GM12878 (cell line): ENCODE measurements at places on chromosomes 1 and 21. TPM values are rescaled to one million over a fixed set of nuclear protein-coding genes. Genes with fewer than 3 reads are reported as not detected.
A peak's percentile ranks its signal among the peaks of the same experiment; 100 is the strongest.

DNA sequence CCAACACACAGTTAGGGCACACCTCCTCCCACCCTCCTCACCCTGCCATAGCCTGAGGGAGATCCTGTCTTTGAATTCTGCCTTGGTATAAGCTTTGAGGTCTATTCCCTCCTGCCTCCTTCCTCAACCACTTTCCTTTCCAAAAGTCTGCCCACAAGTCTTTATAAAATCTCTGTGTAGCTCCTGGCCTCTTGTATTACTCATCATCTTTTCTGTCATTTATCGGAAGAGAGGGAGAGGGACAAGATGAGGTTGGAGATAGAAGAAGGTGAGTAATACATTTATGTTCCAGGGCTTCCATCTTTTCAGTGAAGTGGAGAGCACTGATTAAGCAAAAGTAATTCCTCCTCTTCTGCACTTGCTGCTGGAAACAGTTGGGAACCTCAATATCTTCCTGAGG, 30.5 kb upstream of the EFCAB14 start:
- no peaks in the 10 kb centered on the region; the same call in 1 of the 2 replicates for H3K27me3 ChIP-seq
- no peaks in the 10 kb centered on the region for H3K4me1 ChIP-seq
- H3K36me3 ChIP-seq: no peaks in the 10 kb centered on the region
- no peak for DNase-seq
- no peak overlapping the region for H3K4me3 ChIP-seq
- H3K27ac ChIP-seq: no peak overlapping the region

DNA sequence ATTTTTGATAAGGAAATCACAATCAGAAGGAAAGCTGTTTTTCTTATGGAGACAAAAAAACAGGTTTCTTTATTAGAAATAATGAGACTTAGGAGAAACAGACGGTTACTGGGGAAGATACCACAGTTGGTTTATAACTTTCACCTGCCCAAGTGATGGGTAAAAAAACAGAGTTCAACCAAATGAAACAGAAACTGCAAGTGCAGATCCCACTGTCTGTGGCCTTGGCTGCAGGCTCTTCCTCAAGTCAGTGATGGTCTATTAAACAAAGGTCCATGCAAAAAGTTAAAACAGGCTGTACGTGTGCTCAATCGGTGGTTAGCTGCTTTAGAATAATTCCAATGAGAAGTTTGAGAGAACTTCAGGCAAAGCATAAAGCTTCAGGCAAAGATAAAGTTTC, 112.1 kb upstream of the NEGR1 start:
- no peaks in the 10 kb centered on the region for H3K4me1 ChIP-seq
- H3K27me3 ChIP-seq: no peaks in the 10 kb centered on the region
- H3K36me3 ChIP-seq: no peaks in the 10 kb centered on the region
- H3K27ac ChIP-seq: no peak overlapping the region

Gene USP16
- total RNA-seq: 34.5 and 37.9 TPM in 2 replicates

- H3K27me3 ChIP-seq: no peaks in the 10 kb centered on the region
- DNase-seq: no peak
- H3K27ac ChIP-seq: peak overlapping the region; percentile 94
- peaks cover 9% of the 10 kb centered on the region; the same call in 1 of the 2 replicates for H3K4me1 ChIP-seq
These were observed 511 bp downstream of the DNTTIP2 start for GRCh38 chr1:93878501-93878888.

Gene NTMT2
- not detected in 2 replicates for total RNA-seq

DNA sequence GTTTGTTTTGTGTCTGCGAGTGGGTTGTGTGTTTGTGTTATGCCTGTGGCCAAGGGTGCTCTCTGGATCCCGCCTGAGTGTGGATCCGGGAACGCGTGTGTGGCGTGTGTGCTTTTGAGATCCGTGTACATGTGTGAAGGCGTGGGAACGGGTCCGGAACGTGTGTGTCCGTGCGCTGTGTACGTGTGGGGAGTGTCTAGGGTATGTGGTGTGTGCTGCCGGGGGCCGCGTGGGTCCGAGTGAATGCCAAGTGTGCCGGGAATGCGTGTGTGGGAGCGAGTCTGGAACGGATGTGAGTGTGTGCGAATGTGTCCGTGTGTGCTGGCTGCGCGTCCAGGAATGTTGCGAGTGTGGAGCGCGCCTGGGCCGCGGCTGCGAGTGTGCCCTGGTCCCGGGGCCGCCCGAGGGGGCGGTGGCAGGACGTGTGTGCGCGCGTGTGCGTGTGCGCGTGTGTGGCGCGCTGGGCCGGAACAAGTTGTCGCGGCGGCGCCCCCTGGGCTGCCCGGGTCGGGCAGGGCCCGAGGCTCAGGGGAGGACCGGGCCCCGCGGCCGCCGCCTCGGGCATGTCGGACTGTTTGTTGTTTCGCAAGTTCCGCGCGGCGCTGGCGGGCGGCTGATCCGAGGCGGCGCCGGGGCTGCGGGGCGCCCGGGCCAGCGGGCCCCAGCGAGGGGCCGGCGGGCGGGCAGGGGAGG, 953 bp downstream of the PTPRU start:
- H3K27me3 ChIP-seq: peaks cover 21% of the 10 kb centered on the region
- no peak for DNase-seq
- no peaks in the 10 kb centered on the region for H3K36me3 ChIP-seq
- peaks cover 8% of the 10 kb centered on the region for H3K4me1 ChIP-seq

DNA sequence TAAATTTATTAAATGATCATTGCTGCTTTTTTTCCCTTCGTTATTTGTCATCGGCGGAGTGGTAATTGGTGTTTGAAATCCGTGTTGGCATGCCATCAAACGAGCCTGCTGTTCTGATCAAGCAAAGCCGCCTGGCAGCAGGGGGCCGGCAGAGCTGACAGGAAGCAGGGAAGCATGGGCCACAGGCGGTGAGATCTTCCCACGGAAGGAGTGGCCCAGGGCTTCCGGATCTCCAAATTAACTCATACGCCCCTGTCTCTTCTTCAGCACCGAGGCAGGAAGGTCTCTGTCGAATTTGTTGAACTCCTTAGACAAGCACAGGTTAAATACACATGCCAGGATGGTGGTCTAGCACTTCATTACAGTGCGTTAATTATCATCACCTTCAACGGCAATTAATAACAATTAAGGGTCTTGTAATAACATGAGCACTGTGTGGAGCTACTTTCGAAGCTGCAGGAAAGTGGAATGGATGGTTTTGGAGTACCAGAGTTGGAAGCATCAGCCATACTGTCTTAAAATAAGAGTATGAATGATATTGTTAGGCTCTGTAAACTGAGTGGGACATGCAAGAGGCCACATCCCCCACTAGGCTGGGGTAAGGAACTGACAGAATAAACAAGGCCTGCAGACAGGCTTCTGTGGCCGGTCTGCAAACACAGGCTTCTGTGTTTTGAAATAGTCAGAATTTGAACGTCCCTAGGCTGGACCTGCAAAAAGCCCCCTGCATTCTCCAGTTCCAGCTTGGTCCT, 199.4 kb upstream of the DAB1 start:
- no peaks in the 10 kb centered on the region for H3K4me1 ChIP-seq
- no peak overlapping the region for H3K4me3 ChIP-seq
- H3K27me3 ChIP-seq: no peaks in the 10 kb centered on the region
- no peaks in the 10 kb centered on the region for H3K36me3 ChIP-seq

Gene MSH4
- 0.08 and 0.15 TPM in 2 replicates for total RNA-seq

DNA sequence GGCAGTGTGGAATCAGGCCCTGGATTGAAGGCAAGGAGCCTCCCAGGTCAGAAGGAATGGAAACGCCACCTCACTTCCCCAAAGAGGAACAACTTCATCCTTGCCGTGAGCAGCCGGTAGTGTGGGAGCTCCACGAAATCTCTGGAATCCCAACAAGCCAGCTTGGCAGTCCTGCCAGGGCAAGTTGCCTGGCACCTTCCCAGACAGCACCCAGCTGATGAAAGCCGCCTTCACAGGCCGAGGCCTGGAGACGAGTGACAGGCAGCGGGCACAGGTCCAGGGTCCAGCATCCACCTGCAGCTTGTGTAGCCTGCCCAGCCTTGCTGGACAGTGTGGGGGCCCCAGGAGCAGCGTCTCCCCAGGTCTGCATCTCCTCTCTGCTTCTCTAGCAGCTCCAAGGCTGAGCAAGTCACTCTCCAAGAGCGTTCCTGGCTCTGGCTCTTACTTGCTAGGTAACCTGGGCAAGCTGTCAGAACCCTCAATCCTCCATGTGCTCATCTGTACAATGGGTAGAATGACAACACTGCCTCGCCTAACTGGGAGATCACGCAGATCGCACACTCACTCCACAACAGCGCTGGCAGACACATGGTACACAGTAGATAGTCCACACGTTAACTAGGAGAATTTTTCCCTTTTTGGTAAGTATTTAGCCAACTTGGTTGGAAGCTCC, 43.0 kb downstream of the ACOT7 start:
- H3K27me3 ChIP-seq: no peaks in the 10 kb centered on the region
- H3K36me3 ChIP-seq: peaks cover 5% of the 10 kb centered on the region; the same call in 1 of the 2 replicates
- no peak overlapping the region for H3K4me3 ChIP-seq
- no peak for DNase-seq

GRCh38 chr1:12424087-12424529, 193.9 kb downstream of the DHRS3 start:
- no peak overlapping the region for H3K27ac ChIP-seq
- H3K27me3 ChIP-seq: no peaks in the 10 kb centered on the region
- no peaks in the 10 kb centered on the region for H3K36me3 ChIP-seq
- H3K4me3 ChIP-seq: no peak overlapping the region

DNA sequence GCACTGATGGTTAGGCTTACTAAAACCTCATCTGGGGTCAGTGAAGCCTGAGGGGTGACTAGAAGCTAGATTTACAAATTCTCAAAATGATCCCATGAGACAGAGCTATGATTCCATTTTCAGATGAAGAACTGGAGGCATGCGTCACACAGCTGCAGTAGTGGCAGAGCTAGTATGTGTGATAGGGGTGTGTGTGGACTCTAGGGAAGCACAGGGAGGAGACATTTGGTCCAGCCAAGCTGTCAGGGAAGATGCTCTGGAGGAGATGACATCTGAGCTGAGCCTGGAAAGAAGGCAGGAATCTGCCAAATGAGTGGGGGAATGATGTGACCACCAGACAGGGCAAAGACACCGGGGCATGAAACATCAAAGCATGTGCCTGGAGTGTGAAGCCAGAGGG, 12.0 kb upstream of the KCND3 start:
- DNase-seq: no peak
- H3K36me3 ChIP-seq: no peaks in the 10 kb centered on the region
- no peak overlapping the region for H3K27ac ChIP-seq
- no peaks in the 10 kb centered on the region; the same call in 1 of the 2 replicates for H3K27me3 ChIP-seq
- H3K4me1 ChIP-seq: no peaks in the 10 kb centered on the region

Gene LRRC39
- total RNA-seq: 0.13 and 0.23 TPM in 2 replicates

GRCh38 chr1:197738927-197739326, 36.4 kb downstream of the DENND1B start:
- H3K4me3 ChIP-seq: no peak overlapping the region
- DNase-seq: no peak
- H3K4me1 ChIP-seq: no peaks in the 10 kb centered on the region
- no peak overlapping the region for H3K27ac ChIP-seq

Gene CLCA2
- not detected in 2 replicates for total RNA-seq

DNA sequence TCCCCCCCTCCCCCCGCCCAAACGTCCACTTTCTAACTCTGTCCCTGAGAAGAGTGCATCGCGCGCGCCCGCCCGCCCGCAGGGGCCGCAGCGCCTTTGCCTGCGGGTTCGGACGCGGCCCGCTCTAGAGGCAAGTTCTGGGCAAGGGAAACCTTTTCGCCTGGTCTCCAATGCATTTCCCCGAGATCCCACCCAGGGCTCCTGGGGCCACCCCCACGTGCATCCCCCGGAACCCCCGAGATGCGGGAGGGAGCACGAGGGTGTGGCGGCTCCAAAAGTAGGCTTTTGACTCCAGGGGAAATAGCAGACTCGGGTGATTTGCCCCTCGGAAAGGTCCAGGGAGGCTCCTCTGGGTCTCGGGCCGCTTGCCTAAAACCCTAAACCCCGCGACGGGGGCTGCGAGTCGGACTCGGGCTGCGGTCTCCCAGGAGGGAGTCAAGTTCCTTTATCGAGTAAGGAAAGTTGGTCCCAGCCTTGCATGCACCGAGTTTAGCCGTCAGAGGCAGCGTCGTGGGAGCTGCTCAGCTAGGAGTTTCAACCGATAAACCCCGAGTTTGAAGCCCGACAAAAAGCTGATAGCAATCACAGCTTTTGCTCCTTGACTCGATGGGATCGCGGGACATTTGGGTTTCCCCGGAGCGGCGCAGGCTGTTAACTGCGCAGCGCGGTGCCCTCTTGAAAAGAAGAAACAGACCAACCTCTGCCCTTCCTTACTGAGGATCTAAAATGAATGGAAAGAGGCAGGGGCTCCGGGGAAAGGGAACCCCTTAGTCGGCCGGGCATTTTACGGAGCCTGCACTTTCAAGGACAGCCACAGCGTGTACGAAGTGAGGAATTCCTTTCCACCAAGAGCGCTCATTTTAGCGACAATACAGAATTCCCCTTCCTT, 158.1 kb downstream of the RUNX1 start:
- no peak overlapping the region for H3K27ac ChIP-seq
- 0 out of 2 replicates have a peak overlapping the region, but pooled peaks have one; percentile 72 for H3K4me3 ChIP-seq
- no peak for DNase-seq
- no peaks in the 10 kb centered on the region for H3K36me3 ChIP-seq
- peaks cover 5% of the 10 kb centered on the region for H3K4me1 ChIP-seq

DNA sequence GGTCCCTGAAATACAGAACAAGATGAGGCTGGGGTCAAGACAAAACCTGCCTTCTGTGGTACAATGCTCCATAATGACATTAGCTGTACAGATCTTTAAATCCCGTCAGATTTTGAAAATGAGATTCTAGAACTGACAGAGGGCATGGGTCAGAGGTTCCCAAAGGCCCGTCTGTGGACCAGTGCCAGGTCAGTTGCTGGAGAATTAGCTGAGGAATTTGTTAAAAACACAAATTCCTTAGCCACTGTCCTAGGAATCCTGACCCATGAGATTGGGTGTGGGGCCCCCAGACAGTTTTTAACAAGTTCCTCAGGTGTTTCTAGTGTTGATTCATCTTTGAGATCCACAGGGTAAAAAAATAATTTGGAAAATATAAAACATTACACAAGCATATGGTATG, 97.0 kb downstream of the SIPA1L2 start:
- no peaks in the 10 kb centered on the region; the same call in none of the 2 replicates for H3K27me3 ChIP-seq
- H3K4me1 ChIP-seq: no peaks in the 10 kb centered on the region
- H3K4me3 ChIP-seq: no peak overlapping the region
- H3K27ac ChIP-seq: no peak overlapping the region

GRCh38 chr1:155944444-155944799, 3.0 kb downstream of the RXFP4 start:
- peak overlapping the region; percentile 79 for H3K27ac ChIP-seq
- H3K4me3 ChIP-seq: no peak overlapping the region
- H3K36me3 ChIP-seq: peaks cover 17% of the 10 kb centered on the region; the same call in 1 of the 2 replicates
- H3K4me1 ChIP-seq: peaks cover 70% of the 10 kb centered on the region

Gene FCRLA
- total RNA-seq: 286 and 294 TPM in 2 replicates

- no peaks in the 10 kb centered on the region for H3K27me3 ChIP-seq
- no peaks in the 10 kb centered on the region for H3K36me3 ChIP-seq
- H3K27ac ChIP-seq: no peak overlapping the region
- H3K4me1 ChIP-seq: no peaks in the 10 kb centered on the region
These were observed 28.4 kb upstream of the PLEKHO1 start for GRCh38 chr1:150121236-150121862.

GRCh38 chr1:80050523-80050922, 1044.0 kb upstream of the ADGRL4 start:
- H3K27ac ChIP-seq: no peak overlapping the region
- no peaks in the 10 kb centered on the region for H3K4me1 ChIP-seq
- H3K36me3 ChIP-seq: no peaks in the 10 kb centered on the region
- no peaks in the 10 kb centered on the region for H3K27me3 ChIP-seq
- no peak overlapping the region for H3K4me3 ChIP-seq
